NCI-H774 (cell line): ENCODE measurements at places on chromosomes 5 and 9.

DNA sequence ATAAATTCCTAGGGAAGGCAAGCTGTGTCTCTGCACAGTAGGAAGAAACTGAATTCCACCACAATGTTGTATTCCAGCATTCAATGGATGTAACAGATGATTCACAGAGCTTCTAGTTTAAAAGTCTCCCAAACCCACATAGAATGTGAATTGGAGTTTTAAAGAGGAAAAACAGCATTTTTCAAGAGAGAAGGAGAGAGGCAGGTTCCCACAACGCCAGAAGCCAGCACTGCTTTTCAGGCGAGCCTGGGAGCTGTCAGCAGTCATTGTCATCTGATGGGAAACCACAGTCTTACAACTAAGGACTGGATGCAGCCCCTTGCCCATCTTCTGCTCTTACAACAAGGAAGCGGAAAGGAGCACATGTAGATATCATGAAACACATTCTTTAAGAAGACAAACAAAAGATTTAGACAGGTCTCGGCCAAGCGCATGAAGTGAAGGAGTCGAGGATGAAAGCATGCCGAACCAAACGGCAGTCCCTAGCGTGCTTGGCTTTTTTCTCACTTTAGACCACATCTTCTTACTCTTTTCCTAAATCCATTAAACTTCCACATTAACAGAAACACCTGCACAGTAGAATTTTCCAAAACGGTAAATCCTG, 638 bp downstream of the DIRAS2 start:
- DNase-seq: no peak

- no peak for DNase-seq
Measured at GRCh38 chr5:198516-199196, 7.4 kb downstream of the LRRC14B start.

GRCh38 chr5:10559151-10559550, 4.7 kb upstream of the ANKRD33B start:
- DNase-seq: no peak

- DNase-seq: no peak
Measured at GRCh38 chr5:168773226-168773625, 194.1 kb upstream of the PANK3 start.

DNA sequence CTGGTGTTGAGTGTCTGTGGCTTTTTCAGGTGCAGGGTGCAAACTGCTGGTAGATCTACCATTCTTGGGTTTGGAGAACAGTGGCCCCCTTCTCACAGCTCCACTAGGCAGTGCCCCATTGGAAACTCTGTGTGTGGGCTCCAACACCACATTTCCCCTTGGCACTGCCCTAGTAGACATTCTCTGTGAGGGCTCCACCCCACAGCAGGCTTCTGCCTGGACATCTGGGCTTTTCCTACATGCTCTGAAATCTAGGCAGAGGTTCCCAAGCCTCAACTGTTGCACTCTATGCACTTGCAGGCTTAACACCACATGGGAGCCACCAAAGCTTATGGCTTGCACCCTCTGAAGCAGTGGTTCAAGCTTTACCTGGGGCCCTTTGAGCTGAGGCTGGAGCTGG, 80.9 kb downstream of the BARX1 start:
- DNase-seq: no peak

DNA sequence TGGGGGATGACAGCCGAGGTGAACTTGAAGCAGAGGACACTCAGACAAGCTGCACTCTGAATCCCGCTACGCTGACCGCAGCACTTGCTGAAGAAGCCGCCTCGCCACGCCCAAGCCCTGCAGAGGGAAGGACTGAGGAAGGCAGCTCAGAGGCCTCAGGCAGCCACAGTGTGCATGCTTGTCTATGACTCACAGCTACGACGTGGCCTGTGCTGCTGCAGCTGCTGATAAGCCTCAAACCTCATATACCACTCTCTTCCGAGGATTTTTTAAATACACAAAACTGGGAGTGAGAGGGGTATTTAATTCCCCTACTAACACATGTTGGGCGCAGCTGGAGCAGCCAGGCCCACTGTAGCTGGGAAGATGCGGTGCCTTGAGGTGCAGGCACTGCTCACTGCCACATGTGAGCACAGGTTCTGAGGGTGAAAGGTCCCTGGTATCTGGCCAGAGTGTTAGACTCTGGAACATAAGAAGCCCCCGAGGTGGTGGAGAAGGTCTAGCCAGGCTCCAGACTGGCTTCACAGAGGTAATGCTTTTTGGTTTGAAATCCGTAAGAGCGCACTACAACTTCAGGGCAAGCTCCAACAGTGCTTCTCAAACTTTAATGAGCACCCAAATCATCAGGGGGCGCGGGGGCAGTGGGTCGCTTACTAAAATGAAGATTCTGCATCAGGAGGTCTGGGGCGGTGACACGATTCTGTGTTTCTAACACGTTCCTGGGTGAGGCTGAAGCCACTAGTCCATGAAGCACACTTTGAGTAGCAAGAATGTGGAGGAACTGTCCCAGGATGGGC, 196.8 kb downstream of the AUH start:
- DNase-seq: no peak

DNA sequence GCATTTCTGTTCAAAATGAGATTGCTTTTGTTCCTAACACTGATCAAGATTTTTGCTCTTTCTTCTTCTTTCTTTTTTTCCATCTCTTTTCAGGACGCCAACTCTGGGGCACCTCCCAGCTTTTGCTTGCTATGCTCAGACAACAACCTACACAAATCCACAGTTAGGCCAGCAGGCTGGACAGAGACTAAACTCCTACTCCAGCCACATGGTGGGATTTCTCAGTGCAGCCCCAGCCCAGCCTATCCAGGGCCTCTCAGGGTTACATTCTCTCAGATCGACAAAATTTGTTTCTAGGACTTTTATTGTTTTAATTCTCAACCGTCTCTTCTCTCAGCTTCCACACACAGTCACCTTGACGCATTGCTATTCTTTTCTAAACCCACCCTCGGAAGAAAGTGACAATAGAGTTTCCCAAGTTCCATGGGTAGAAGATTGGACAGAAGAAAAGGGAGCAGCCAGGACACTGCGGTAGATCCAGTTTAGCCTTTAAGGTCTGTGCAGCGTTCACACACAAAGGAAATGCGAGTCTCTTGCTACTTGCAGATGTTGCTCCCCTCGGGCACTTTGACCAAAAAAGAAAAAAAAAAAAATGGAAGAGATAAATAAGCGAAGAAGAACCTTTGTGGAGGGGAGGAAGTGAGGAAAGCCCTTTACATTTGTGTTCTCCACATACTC, 588.6 kb upstream of the GRAMD2B start:
- no peak for DNase-seq

GRCh38 chr9:136119061-136119882, 597 bp upstream of the TMEM250 start:
- DNase-seq: no peak

DNA sequence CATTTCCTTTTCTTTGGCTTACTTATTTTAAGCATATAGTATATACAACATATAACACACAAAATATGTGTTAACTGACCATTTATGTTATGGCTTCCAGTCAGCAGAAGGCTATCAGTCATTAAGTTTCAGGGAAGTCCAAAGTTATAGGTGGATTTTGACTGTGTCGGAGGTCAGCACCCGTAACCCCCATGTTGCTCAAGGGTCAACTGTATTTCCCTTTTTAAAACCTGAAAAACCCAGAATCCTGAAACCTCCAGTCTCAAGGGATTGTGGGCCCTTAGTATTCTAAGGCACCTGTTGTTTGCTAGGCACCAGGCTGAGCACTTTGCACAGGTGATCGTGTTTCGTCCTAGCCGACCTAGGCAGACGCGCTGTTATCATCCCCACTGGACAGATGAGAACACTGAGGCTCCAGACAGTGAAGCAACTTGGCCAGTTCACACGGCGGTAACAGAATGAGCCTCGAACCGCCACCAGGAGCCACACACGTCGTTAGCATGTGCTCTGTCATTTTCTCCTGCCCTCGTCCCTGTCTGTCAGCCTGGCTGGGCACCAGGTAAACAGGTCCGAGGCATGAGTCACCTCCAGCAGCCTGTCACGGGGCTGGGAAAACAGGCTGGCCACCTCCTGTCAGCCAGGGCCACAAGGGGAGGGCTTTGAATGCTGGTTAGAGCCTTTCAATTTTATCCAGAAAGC, 39.9 kb downstream of the DUSP1 start:
- no peak for DNase-seq

GRCh38 chr9:134768332-134768708, 112.3 kb upstream of the FCN2 start:
- DNase-seq: no peak

- no peak for DNase-seq
Measured at GRCh38 chr5:114296191-114296590, 65.7 kb upstream of the KCNN2 start.

- no peak for DNase-seq
Measured at GRCh38 chr5:73443829-73444498, 4.6 kb downstream of the FOXD1 start.

- DNase-seq: no peak
Measured at GRCh38 chr5:160285316-160285715, 27.0 kb downstream of the CCNJL start.

GRCh38 chr5:43367453-43367852, 44.7 kb downstream of the CCL28 start:
- DNase-seq: no peak

GRCh38 chr5:65068410-65068809, 299.7 kb downstream of the CWC27 start:
- DNase-seq: no peak

- no peak for DNase-seq
Measured at GRCh38 chr9:120524863-120525262, 55.1 kb downstream of the CDK5RAP2 start.

DNA sequence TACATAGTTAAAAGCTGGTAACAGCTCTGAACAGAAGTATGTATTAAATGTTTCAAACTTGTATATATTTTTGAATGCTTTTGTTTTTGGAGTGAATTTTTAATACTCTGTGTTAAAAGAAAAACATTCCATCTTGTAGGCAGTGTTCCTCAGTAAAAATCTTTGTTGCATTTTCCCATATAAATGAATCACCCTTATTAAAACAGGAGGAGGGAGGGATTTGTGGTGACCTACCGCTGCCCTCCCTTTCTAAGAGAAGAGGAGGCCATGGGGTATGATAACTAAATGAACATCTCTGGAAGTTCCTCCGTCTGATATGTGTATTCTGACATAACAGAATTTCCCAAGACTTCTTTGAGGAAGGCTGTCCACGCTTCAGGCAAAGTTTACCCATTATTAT, 53.4 kb downstream of the INIP start:
- no peak for DNase-seq

- no peak for DNase-seq
Measured at GRCh38 chr5:92761585-92761984, 819.4 kb downstream of the NR2F1-AS1 start.

DNA sequence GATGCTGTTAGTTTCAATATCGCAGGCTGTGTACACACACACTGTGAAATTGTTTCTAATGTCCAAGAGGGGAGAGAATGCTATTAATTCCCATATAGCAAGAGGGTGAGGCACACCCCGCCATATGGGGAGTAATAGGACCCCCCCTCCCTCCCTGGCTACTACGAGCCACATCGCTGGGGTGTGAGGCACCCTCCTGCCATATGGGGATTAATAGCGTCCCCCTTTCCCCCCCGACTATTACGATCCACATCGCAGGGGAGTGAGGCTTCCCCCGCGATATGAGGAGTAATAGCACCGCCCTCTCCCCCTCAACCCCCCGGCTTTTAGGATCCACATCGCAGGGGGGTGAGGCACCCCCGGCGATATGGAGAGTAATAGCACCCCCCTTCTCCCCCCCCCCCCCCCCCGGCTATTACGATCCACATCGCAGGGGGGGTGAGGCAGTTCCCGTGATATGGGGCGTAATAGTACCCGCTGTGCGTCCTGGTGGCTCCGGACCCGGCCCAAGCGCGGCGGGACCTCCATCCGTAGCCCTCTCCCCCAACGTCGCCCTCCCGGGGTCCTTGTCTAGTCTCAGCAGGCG, 494 bp upstream of the STK32A start:
- DNase-seq: no peak

DNA sequence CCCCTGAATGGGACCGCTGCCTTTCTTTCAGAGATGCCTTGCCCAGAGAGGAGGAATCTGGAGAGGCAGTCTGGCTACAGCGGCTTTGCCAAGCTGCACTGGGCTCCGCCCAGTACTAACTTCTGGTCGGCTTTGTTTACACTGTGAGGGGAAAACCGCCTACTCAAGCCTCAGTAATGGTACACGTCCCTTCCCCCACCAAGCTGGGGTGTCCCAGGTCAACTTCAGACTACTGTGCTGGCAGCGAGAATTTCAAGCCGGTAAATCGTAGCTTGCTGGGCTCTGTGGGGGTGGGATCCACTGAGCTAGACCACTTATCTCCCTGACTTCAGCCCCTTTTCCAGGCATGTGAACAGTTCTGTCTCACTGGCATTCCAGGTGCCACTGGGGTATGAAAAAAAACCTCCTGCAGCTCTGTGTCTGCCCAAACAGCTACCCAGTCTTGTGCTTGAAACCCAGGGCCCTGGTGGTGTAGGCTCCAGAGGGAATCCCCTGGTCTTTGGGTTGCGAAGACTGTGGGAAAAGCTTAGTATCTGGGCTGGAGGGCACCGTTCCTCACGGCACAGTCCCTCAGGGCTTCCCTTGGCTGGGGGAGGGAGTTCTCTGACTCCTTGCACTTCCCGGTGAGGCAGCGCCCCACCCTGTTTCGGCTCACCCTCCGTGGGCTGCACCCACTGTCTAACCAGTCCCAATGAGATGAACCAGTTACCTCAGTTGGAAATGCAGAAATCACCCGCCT, 171.2 kb downstream of the CWC27 start:
- DNase-seq: no peak

DNA sequence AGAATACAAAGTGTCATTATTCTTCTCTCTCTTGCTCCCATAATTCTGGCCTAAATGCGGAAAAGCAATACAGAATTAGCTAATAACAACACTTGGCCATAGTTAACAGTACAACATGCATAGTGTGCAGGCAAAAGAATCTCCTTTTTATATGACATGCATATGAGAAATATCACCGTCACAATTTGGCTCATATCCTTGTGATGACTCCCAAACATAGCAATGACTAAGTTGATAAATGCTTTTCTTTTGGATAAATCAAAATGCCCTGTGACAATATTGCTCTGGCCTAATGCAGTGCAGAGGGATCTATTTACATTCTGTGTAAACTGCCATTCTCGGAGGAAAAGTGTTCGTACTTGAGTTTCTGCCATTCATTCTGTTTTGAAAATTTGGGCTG, 121.9 kb upstream of the GHR start:
- DNase-seq: no peak

GRCh38 chr5:170740551-170741205, 42.8 kb upstream of the GABRP start:
- DNase-seq: no peak

DNA sequence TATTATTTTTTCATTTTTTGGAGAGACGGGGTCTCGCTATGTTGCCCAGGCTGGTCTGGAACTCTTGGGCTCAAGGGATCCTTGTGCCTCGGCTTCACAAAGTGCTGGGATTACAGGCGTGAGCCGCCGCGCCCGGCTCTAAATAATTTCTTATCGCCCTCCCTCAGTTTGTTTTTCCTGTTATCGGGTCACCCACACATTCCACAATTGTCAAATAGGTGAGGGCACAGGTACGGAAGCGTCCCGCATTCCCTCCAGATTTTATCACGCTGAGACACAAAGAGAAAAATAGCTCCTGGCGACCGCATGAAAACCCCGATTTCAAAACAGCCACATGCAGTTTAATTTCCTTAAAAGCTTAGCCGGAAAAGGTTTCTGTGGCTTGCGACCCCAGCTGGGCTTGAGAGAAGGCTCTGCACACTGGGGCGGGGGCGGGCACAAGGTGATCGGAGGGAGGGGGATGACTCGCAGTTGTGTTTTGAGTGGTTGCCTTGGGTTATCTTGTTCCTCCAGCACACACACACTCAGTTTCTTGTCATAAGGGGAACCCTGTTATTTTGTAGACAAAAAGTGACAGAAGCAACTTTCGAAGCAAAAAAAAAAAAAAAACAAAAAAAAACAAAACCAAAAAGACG, 717 bp upstream of the IQGAP2 start:
- no peak for DNase-seq

GRCh38 chr5:31435730-31436129, 96.2 kb downstream of the DROSHA start:
- DNase-seq: no peak
